GM19239 (cell line): ENCODE measurements at places on chromosomes 11 and 22.

DNA sequence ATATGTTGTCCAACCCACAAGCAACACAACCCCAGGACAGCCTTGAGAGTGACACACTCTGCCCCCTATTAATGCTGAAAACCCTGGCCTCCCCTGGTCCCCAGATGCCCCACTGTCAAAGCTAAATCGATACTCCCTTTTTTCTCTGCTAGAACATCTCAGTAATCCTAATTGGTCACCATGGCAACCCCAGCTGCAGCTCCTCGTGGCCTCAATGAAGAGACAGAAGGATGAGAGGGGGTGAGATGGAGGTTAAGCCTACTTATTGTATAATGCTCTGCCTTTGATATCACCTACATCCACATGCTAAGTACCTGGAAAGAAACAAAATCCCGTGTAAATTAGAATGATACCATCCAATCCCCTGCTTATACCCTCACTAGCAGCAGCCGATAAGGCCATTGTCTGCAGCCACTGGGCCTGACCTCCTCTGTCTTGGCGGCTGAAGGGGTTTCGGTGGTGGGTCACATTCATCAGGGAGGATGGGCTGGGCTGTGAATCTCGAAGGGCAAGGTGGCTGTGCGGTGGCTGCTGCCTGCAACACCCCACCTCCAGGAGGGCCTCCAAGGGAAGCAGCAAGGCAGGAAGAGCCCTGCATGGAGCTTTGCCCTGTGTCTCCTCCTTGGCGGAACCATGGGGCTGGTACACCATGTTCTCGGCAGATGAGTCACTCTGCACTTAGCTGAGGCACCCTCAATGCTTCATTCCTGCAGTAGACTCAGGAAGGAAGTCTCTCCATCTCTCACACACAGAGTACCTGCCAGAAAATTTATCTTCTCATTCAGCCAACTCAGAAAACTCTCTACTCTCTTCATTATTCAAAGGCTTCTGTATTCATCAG lies 399.5 kb downstream of the BUD13 start:
- no peak for DNase-seq

DNA sequence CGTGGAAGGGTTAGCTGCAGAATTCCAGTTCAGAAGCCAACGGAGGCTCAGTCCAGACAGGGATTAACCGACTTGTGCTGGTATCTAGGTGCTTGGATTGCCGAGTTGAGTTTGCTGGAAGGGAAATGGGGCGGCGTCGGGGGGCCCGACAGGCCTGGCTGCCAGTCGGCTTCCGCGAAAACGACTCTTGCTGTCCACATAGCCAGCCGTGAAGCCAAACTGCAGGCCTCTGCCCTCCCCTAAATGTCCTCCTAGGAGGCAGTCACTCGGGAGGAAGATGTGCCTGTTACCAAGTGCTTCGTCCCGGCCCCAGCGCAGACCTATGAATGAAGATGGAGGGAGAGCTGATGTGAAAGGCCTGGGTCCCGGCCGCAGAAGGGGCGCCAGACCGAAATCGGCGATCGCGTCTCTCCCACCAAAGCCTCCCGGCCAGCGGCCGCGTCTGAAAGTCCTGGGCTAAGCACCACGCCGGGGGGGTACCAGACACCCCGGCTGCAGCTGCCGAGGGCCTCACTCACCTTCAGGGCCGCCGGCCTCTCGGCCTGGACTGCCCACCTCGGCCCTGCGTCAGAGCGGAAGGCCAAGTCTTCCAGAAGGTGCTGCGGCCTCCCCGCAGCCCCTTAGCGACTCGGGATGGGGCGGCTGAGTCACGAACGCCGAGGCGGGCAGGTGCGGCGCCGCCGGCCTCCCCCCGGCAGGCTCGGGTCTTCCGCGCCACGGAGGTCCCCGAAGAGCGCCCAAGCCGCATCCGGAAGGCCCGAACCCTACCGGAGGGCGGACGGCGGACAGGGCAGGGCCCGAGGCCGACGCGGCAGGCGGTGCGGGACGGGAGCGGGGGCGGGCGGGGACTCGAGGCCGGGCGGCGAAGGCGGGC lies 7.5 kb downstream of the DPAGT1 start:
- DNase-seq, result no peak

GRCh38 chr22:32684822-32685187 lies 116.7 kb upstream of the TIMP3 start:
- no peak for DNase-seq

- no peak for DNase-seq
Measured at GRCh38 chr11:95451682-95452081, 220.7 kb upstream of the SESN3 start.

DNA sequence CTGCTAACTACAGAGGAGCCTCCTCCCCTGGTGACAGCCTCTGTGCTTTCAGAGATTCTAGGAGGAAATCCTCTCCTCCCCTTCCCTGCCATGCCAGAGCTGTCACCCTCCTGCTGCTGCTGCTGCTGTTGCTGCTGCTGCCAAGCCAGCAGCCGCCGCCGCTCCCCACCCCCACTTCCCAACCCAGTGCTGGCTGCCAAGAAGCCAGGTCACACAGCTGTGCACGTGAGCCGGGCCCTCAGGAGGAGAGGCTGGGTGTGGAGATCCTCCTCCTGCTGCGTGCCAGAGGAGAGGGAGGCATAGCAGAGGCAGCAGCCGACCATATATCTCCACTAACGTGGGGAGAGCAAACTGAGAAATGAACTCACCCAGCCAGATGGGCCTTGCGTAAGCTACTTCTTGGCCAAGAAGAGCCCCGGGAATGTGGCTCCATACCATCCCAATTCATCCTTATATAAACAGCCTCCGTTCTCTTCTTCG lies 12.4 kb downstream of the CRY2 start:
- DNase-seq, result no peak
